ENCODE measurements at places on chromosomes 12 and 14.
A peak's percentile ranks its signal among the peaks of the same experiment; 100 is the strongest.

- DNase-seq: no peak
These were observed 37.5 kb upstream of the TMCC3 start for GRCh38 chr12:94687891-94688290.

DNA sequence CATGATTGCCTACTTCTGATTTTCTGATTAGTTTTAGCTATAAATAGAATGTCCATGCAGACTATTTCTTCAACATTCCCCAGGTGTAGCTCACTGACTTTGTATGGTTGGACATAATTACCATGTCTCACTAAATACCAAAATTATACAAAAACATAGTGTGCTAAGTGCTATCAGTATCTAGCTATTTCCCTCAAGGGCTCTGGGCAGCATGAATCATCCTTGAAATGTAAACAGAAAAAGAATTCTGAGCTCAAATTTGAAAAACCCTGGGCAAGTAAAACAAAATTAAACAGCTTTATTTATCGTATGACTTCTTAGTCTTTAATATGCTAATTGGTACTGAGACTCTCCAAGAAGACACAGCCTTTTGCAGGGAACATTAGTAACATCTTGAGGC is 82.9 kb downstream of the SPATA7 start:
- DNase-seq: peak; percentile 45

DNA sequence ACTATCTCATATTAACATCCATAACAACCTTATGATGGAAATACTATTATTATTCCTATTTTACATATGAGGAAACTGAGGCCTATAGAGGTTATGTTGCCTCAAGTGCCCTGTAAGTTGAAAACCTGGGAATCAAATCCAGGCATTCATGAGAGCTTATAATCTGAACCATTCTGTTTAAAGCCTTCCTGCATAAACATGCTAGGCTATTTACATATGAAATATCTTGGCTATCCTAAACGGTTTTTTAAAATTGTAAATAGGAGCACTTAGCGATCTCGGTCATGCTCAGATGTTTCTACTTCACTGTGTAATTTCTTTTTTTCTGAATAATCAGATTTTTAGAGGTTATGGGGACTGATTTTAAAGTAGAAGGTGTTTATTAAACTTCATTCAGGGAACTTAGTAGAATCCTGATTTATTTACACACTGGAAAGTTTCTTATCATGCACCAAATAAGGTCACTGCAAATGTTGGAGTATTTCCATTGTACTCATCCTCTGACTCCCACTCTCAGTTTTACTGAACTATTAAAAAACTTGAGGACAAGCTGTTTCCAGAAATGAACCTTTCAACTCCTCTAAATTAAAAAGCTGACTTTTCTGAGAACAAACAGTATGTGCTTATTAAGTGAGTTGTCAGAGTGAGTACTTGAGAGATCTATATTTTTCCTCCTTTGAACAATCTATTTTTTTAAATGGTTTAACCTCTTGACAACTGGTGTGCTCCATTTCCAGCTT is 141.7 kb downstream of the PIK3C2G start:
- DNase-seq: no peak

DNA sequence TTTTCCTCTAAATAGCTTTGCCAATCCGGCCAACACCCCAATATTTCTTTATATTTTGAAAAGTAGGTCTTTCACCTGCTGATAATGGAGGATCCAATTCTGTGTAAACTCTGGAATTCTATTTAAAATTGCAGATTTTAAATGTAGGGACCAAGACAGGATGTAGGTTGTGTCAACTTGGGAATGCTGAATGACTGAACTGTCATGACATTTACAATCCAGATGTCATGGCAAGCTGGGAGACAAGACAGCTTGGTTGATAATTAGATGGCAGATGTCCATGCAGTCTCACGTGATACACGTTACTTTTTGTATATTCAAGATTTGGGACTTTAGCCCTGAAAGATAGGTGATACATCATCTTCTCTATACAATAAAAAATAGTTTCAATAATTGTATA is 477.2 kb downstream of the DIO2 start:
- no peak for DNase-seq

GRCh38 chr12:30828686-30829085 is 73.9 kb upstream of the CAPRIN2 start:
- DNase-seq: no peak

GRCh38 chr12:5499566-5500330 is 67.8 kb downstream of the NTF3 start:
- DNase-seq: no peak

- DNase-seq: no peak
These were observed 478.9 kb upstream of the MGAT4C start for GRCh38 chr12:86735072-86735471.

DNA sequence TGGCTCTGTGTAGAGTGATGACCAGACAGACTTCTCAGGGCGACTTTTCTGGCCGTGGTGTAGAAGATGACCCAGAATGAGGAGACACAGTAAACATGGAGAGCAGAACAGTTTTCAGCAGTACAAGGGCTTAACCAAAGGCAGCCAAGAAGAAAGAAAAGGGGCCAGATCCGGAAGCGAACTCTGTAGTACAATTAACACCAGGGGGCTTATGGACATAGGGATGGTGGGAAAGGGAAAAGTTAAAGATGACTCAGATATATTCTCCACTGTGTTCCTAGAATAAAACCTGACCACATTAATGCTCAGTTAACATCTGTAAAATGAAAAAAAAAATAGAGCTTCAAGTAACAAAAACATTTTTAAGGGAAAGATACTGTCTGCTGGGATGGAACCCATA is 60.2 kb downstream of the LGR5 start:
- DNase-seq: no peak
